Fibroblast of the aortic adventitia (primary cell): ENCODE measurements at places on chromosomes 6 and 20. TPM values are rescaled to one million over a fixed set of nuclear protein-coding genes. Genes with fewer than 3 reads are reported as not detected.

TRAPPC3L gene
- total RNA-seq = 0.45 TPM in 1 of 2 replicates, not detected in the other

DUSP15 gene
- total RNA-seq = 9.9 TPM in 1 of 2 replicates, not detected in the other

KHDRBS2 gene
- total RNA-seq = not detected in 2 replicates

LTB gene
- not detected in 2 replicates for total RNA-seq

GABRR1 gene
- not detected in 2 replicates for total RNA-seq

MICB gene
- total RNA-seq = 3.4 and 16.6 TPM in 2 replicates
